ENCODE measurements at places on chromosomes 16 and 17.
A peak's percentile ranks its signal among the peaks of the same experiment; 100 is the strongest.

DNA sequence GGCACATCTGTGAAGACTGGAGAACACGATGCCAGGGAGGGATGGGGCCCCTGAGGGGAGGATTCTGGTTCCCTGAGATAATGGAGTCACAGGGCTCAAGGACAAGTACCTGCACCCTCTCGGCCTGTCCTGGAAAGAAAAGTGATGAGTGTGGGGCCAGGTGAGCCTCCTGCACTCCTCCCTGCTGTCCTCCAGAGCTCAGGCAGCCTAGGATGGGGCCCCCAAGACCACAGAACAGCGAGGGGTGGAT is 101.3 kb upstream of the TNRC6C start:
- DNase-seq = no peak

GRCh38 chr17:36089888-36090836 is at the start of gene CCL3:
Gene CCL3 (minus strand): TSS chr17:36090143. CDS start chr17:36090058, 85 bp downstream.
- no peak for DNase-seq

- DNase-seq = no peak
Measured at GRCh38 chr17:50785946-50786570, 18.7 kb upstream of the ANKRD40CL start.

DNA sequence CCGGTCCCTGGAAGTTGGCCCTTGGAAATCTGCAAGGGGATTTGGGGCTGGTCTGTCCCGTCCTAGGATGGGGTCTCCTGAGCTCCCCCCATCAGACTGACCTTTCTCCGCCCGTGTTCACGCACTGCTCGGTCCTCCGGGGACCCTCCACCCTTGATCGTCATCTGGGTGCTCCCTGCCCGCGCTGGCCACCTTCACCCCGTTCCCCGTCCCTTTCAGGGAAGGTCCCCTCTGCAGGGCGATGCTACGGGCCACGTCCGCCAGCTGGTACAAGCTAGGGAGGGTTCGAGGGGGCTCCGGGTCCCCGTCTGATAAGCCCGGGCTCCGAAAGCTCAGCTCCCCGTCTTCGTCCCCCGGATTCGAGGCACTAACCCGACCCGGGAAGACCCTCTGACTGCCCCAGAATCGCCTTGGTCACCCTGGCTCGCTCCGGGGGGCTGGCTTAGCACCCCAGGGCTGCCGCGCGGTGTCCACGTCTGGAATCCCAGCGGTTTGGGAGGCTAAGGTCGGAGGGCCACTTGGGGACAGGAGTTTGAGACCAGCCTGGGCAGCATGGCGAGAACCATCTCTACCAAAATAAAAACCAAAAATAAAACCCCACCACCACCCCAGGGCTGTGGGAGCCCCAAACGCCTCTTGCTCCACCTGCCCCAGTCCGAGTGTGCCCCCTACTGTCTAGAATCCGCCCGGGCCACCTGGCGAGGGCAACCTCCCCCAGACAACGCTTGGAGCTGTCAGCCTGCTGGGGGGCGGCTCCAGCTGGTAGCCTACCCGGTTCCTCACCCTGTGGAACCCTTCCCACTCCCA is 1.1 kb upstream of the SLC43A2 start:
- peak; percentile 66 for DNase-seq

DNA sequence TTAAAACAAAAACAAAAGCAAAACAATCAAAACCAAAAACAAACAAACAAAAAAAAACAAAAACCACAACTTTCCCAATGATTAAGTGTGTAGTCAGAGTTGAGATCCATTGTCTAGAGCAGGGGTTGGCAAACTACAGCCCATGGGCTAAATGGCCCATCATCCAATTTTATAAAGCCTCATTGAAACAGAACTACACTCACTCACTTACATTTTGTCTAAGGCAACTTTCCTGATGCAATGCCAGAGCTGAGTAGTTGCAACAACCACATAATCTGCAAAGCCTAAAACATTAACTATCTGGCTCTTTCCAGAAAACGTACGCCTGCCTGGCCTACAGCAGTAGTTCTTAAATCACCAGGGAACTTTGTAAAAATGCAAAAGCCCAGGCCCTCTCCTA is 124.1 kb downstream of the SOX9 start:
- no peak for DNase-seq

DNA sequence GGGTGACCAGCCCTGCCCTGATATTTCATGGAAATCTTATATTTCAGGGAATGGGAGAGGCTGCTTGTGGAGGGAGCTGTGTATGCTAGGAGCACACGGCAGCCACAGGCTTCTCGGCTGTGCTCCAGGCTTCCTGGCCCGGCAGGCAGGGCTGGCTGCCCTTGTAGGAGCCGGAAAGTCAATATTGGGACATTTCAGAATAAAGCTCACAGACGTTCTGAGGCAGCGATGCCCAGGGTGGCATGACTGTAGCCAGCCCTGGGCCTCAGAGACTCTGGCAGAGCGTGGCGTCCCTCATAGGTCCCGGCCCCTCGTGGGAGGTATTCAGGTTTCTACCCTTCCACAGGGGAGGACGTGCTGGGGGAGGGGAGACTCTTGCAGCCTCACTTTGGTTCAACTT is 65.7 kb downstream of the BANP start:
- DNase-seq = no peak

Measured in effector CD4-positive, alpha-beta T cell (primary cell).